ENCODE measurements at places on chromosomes 2 and 18.
A peak's percentile ranks its signal among the peaks of the same experiment; 100 is the strongest.

- no peak for DNase-seq
Observed at GRCh38 chr2:75021672-75022071, 63.2 kb downstream of the POLE4 start.

GRCh38 chr2:239723486-239724193 lies 301.5 kb downstream of the NDUFA10 start:
- DNase-seq = no peak

DNA sequence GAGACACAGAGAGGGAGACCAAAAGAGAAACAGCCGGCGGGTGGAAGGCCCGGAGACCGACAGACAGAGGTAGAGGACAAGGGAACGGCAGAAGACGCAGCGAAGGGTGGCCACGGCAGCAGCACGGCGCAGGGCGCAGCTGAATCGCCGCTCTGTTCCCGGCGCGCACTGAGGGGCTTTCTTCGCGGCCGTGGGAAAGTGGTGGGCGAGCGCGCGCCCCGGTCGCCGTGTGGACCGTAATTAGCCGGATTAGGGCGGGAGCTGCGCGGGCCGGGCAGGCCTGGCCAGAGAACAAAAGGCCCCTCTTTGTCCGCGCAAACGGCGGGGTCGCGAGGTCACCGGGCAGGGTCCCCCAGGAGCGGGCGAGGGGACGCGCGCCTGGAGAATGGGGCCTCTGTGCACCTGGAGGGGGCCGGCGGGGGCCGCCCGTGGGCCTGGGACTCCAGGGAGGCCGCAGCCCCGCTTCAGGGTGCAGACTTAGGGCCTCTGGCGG lies 158.3 kb downstream of the ZFP36L2 start:
- DNase-seq = no peak

DNA sequence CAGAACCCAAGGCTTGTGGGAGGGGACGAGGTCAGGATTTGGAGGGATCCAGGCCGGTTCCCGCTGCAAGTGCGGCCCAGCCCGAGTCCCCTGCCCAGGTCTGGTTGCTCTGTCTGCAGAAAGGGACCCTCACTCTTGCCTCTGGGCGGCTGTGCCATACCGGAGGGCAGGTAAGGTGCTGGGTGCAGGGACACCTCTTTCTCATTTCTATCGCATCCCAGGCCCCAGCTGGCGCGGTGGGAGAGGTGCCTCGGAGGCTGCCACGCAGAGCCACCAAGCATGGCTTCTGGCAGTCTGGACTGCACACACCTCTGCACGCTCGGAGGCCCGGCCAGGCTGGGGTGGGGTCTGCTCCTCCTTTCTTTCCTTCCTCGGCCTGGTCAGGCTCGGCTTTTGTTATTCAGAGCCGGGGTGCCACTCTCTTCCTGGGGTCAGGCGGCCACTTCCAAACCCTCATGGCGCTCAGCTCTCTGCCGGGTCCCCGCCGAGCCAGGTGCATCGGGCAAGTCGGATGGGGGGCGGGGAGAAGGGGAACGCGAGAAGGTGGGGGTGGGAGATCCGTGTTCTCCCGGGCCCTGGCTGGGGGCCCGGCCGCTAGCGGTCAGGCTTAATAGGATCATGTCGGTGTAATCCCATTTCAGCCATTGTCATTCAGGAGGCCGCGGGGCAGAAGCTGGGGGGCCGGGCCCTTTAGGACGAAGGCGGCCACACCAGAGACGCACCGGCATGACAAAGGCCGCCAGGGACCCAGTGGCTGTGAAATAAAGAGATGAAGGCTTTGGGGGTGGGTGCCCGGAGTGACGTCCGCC lies 9.0 kb downstream of the GBX2 start:
- no peak for DNase-seq

GRCh38 chr2:176692533-176692932 lies 423.3 kb downstream of the MTX2 start:
- no peak for DNase-seq

DNA sequence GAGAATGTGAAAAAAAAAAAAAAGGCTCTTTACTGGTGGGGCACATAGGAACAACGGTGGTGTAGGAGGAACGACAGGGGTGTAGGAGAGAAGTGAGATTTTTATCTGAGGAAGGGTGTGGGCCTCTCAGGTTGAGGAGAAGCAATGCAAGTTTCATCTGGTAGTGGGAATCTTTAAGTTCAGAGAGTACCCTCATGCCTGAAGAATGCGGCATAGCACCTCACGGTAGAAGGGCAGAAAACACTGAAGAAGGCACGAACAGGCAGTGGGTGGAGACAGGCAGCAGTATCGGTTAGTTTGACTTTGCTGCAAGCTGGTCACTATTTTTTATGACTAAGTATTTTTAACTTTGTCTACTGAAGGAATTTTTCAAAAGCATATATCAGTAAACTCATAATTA lies 52.2 kb upstream of the TSPYL6 start:
- no peak for DNase-seq

DNA sequence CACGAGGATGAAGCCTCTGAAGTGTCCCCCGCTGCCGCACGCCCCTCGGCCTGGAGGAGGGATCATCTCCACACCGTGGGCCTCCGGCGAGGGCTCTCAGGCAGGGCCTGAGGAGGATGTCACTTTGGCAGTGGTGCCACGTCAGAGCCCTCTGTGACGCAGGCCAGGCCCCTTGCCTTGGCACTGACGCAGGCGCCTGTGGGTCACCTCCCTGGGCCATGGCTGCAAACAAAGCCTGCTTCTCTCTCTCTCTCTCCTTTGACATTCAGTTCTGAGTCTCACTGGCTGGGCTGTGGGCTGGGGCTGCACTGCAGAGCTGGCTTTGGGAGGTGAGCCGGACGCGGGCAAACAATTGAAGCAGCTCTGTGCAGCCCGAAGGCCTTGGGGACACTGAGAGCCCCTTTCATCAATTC lies 273.7 kb downstream of the TWIST2 start:
- no peak for DNase-seq

- DNase-seq = no peak
Observed at GRCh38 chr2:147275943-147276342, 568.9 kb upstream of the ACVR2A start.

DNA sequence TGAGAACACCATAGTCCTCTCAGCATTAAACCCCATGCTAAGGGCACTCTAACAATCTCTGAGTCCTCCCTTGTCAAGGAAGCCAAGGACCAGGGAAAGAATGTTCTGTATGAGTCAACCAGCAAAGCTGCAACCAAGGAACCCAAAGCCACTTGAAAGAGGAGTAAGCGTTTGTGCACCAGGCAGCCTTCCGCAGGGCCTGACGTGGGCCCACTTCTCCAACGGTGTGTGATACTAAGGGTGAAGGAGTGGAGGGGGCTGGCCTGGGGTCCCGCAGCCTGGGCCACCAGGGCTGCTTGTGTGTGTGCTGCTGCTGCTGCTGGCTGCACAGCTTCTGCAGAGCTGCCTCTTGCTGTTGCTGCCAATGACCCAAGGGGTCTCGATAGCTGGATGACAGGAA lies 30.1 kb upstream of the GALNT14 start:
- DNase-seq = no peak

DNA sequence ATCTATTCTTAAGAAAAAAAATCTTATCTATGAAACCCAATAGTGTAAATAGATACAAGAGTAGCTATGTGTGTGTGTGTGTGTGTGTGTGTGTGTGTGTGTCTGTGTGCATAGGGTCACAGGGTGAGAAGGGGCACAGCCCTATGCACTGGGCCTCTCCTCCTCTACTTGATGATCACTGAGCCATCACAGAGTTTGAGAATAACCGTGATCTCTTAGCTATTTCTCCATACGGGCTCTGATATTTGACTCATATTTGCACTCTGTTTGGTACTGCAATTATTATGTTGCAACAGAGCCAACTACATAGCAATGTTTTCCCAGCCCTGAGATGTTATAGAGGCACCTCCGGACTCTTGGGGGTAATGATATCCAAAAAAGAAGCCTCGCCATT lies 28.8 kb upstream of the SLC40A1 start:
- DNase-seq = no peak

DNA sequence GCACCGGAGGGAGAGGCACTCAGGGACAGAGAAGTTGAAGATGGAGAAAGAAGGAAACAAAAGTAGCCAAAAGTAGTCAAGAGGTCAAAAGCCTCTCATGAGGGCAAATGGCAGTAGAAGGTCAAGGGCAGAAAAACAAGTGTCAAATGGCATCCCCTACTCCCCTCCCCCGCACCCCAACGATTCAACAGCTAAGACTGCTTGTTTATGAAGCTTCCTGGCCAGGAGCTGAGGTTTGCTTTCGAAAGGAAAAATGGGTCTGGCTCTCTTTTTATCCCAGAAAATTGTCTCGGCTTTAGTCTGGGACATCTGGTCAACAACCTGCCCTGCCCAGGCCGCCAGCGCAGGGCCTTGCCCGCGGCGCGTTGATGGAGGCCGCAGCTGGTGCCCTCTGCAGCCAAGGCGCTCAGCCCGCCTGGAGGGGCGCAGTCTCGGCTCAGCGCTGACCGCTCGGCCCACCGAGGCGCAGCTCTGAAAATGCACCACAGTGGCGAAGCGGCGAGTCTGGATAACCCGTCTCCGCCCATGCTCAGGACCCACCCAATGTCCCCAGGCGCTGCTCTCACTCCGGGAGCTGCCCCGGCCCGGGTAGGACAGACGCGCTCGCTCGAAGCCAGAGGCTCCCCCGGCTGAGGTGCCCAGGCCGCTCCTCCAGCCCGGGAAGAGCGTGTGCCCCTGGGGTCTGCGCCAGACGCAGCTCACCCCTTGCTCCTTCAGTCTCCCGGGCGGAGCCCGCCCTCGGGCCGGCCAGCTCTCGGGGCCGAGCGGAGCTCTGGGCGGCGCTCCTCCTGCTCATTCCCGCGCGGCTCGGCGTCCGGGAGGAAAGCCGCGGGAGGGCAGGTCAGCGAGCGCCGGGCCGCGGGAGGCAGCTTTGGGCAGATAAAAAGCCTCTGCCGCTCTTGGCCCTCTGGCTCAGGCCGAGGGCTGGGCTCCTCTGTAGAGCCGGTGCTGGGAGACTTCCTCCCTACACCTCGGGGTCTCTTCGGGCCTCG lies 1.8 kb upstream of the TBR1 start:
- DNase-seq = peak; percentile 48

Data from NCI-H524 (cell line).